ENCODE measurements at places on chromosomes 2 and 18. TPM values are rescaled to one million over a fixed set of nuclear protein-coding genes. Genes with fewer than 3 reads are reported as not detected.

- no peak for DNase-seq
Measured at GRCh38 chr2:127143841-127144782, 37.2 kb upstream of the BIN1 start.

- DNase-seq: no peak
Measured at GRCh38 chr2:200839513-200839912, 24.9 kb downstream of the CLK1 start.

DNA sequence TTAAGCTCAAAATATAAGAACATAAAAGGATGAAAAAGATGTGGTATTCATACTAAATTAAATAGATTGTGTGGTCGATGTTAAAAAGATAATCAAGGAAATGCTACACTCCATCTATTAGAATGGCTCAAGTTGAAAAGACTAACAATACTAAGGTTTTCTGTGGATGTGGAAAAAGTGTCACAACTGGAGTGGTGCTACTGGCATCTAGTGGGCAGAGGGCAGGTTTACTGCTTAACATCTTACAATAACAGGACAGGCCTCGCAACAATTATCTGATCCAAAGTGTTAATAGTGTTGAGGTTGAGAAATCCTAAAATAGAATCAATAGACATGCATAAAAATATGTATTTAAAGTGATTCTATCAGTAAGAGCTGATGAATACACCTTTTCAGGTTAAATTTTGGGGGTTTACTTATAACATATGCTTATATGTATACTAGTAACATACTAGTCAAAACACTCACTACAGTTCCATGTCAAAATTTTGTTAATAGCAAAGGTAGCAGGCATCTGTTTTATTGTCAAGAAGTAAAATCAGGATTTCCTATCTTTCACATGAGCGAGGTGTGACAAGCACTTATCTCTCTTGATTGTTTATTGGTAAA lies 91.5 kb upstream of the TMEFF2 start:
- no peak for DNase-seq

GRCh38 chr2:132542953-132543569 lies 126.5 kb downstream of the GPR39 start:
- DNase-seq: no peak

- no peak for DNase-seq
Measured at GRCh38 chr18:55320424-55321264, 267.3 kb downstream of the TCF4 start.

- DNase-seq: no peak
Measured at GRCh38 chr2:222194669-222195068, 104.1 kb downstream of the PAX3 start.

- no peak for DNase-seq
Measured at GRCh38 chr2:100640431-100641124, 77.8 kb downstream of the PDCL3 start.

Gene SPRED2
- polyA plus RNA-seq: 12.4 TPM

Gene CCDC102B
- 1.8 TPM for polyA plus RNA-seq

Gene CD8B2
- polyA plus RNA-seq: not detected
